ENCODE measurements at places on chromosomes 12 and 14.

GRCh38 chr14:33790996-33791395 is 159.9 kb downstream of the EGLN3 start:
- no peak for DNase-seq

GRCh38 chr14:56860441-56860840 is 50.2 kb upstream of the OTX2 start:
- DNase-seq = no peak

DNA sequence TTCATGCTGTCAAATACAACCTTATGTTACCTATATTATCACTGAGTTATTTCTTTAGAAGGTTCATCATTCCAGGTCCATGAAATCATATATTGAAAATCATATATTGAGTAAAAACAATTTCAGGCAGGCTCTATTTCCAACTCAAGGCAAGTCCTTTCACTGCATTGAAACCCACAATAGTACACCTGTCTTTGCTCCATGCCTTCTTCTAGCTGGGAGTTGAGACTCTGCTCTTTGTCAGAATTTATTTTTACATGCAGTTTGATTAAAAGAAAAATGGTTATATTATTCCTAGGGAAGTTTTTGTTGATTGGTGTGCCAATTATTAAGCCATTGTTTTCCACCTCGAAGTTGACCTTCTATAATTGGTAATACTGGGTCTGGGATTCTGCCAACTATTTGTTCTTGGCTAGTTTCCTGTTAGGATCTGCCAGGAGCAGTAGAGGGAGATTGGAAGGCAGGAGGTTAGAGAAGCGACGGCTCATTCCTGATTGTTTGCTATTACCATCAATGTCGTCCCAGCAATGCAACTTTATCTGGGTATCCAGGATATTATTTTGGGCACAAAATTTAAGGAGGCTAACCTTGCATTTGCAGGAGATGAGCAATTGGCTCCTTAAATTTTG is 79.5 kb upstream of the MIS18BP1 start:
- DNase-seq = no peak

GRCh38 chr14:50718949-50719348 is 50.8 kb upstream of the SAV1 start:
- no peak for DNase-seq

- DNase-seq = no peak
These were observed 26.3 kb downstream of the RAB35 start for GRCh38 chr12:120090206-120090605.

DNA sequence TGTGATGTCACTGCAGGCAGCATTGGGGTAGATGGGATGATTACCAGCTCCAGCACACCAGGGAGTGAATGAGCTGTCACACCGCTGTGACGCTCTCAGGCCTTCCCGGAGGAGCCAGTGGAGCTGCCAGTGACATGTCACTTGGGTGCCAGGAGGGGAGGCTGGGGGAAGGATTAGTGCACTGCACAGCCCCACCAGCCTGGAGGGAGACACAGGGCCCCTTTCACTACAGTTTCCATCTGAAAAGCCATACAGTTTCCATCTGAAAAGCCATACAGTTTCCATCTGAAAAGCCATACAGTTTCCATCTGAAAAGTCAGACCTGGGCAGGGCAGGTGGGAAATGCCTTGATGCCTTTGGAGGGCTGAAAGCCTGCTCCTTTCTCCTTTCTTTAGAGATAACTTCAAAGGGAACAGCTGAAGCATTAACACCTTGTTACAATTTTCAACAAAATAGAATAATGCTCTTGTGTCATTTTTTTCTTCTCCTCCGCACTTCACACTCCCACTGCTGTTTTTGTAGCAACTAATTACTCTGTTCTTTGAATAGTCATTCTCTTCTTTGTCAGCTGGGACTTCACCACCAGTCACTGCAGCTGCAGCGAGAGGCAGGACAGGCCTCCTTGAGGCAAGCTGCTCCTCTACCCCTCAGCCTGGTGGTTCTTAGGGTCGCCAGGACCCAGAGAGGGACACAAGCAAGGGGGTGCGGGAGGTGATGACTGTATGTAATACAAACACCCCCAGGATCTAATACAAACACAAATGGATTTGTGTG is 256.9 kb upstream of the RGS6 start:
- no peak for DNase-seq

- no peak for DNase-seq
These were observed 14.8 kb upstream of the DYRK2 start for GRCh38 chr12:67633708-67634107.
